Stimulated activated CD8-positive, alpha-beta memory T cell treated with anti-CD3 and anti-CD28 coated beads, Interleukin-15, amount 100 ng/mL, for 24 hours (primary cell): ENCODE measurements at places on chromosomes 2 and 18.

- DNase-seq = no peak
These were observed 65.4 kb upstream of the GLS start for GRCh38 chr2:190815226-190815625.

GRCh38 chr18:76765649-76766048, 56.7 kb upstream of the ZNF236 start:
- DNase-seq = no peak

- no peak for DNase-seq
These were observed 41.5 kb downstream of the MOGAT1 start for GRCh38 chr2:222713002-222713401.

- no peak for DNase-seq
These were observed 22.5 kb upstream of the ST8SIA3 start for GRCh38 chr18:57329856-57330255.

GRCh38 chr18:42559069-42559690, 556.3 kb downstream of the RIT2 start:
- DNase-seq = no peak
